Stimulated activated CD4-positive, alpha-beta T cell treated with anti-CD3 and anti-CD28 coated beads, Interleukin-2, amount 100 ng/mL, for 24 hours (primary cell): ENCODE measurements at places on chromosomes 5 and 9.
A peak's percentile ranks its signal among the peaks of the same experiment; 100 is the strongest.

- no peak for DNase-seq
These were observed 612.1 kb downstream of the MTRR start for GRCh38 chr5:8481007-8481406.

DNA sequence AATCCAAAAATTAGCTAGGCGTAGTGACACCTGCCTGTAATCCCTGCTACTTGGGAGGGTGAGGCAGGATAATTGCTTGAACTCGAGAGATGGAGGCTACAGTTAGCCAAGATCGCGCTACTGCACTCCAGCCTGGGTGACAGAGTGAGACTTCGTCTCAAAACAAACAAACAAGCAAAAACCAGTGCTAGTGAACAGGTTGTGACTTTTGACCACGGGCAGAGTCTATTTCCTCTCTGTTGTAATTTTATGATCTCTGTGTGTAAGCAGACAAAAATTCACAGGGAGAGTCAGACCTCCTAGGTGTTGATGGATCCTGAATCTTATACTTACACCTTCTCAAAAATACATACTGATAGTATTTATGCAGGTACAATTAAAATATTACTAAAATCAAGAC lies 65.8 kb downstream of the SPEF2 start:
- DNase-seq: no peak

GRCh38 chr5:88602584-88602983 lies 280.4 kb downstream of the MEF2C start:
- DNase-seq: peak; percentile 42

DNA sequence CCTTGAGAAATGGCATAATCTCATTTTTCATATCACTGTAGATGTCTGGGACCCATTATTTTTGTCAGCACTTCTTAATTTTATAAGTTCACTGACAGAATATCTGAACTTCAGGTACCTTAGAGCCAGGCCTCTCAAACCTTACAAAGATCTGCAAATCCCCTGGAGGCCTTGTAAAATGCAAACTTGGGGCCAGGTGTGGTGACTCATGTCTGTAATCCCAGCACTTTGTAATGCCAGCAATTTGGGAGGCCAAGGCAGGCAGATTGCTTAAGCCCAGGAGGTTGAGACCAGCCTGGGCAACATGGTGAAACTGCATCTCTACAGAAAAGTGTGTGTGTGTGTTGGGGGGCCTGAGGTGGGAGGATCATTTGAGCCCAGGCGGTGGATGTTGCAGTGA lies 30.8 kb downstream of the RASGRF2 start:
- no peak for DNase-seq

GRCh38 chr5:111379391-111379816 lies 132.9 kb downstream of the STARD4 start:
- DNase-seq: no peak

DNA sequence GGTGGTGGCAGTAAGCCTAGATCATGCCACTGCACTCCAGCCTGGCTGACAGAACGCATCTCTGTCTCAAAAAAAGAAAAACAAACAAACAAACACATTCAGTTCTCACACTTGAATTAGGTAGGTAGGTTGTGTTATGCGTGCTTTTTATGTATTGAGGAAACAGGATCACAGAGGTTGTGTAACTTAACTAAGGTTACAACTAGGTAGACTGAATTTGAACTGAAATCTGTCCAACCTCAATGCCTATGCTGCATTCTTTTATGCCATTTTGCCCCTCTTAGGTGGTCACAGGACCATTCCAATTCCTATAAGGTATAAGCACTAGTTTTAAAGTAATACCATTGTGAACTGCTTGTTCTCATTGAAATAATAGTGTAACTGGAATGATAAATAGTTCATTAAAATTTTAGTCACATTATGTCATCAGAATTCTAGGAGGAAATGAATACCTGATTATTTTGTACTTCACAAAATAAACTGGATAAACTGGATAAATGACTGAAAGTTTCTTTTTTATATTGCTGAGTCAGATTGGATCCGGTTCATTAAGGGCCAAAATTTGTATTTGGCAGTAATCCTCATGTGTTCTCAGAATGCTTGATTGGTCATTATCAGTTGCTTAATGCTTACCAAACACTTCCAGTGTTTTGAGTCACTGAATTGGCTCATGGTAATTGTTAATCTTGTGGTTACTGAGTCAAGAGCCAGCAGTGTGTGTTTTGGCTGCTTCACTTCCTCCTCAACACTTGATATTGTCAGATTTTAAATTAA lies 7.1 kb downstream of the UBAP1 start:
- no peak for DNase-seq

- DNase-seq: no peak
These were observed 111.3 kb upstream of the NR5A1 start for GRCh38 chr9:124618476-124618875.

DNA sequence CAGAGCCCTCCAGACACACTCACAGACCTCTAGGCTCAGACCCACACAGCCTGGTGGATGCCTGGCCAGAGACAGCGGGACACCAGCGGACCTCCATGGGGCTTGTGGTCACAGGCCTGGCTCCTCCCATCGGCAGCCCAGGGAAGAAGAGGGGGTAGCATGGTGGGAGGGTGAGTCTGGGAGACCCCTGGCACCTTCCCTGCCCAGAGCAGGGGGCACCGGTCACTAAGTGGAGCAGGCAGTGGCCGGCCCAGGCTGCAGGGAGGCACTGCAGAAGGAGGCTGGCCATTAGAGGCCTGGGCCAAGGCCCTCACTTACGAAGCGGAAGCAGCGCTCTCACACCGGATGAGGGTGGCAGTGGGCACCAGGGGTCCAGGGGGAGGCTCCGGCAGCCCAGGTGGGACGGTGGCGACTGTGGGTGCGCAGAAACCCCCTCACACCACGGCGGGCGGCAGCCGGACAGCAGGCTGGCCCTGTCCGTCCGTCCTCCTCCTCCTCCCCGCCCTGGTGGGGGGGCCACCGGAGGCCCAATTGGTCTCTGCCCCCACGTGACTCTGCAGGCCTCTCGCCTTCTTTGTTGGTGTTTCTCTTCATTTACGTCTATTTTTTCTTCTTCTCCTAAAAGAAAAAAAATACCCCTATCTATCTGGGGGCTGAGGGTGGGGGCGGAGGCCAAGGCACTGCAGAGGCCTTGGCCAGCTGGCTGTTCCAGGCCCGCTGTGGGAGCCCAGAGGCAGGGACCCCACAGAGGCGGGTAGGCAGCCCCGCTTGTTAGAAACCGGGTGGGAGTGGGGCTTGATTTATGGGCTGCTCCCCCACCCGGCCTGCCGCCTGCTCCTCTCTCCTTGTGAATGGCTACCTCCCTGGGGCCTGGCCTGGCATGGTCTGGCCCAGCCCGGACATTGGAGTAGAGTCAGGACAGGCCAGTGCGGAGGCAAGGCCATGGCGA lies at the start of gene NR5A1:
Gene NR5A1 (minus strand): TSS at position 469 of the 949 bp plus-strand sequence. CDS start 4,004 bp downstream, outside the sequence.
- no peak for DNase-seq
